ENCODE measurements at places on chromosomes 16 and 17.

DNA sequence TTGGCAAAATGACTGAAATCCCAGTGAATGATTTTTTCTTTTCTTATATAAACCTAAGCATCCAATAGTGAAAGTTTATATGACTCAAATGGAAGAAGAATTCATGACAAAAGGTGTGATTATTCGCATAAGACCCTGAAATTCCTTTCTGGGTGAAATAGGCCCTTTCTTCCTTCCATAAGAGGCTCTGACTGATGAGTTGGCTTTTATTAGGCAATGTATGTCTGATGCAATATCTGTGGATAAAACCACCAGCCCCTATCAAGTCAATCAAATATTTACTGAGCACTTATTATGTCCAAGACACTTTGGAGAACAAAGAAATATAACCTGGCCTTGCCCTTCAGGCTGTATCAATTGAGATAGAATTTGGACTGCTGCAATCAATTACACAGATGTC, 316.6 kb downstream of the CDH13 start:
- no peak for DNase-seq

GRCh38 chr16:75175074-75175473, 26.8 kb downstream of the ZFP1 start:
- no peak for DNase-seq

DNA sequence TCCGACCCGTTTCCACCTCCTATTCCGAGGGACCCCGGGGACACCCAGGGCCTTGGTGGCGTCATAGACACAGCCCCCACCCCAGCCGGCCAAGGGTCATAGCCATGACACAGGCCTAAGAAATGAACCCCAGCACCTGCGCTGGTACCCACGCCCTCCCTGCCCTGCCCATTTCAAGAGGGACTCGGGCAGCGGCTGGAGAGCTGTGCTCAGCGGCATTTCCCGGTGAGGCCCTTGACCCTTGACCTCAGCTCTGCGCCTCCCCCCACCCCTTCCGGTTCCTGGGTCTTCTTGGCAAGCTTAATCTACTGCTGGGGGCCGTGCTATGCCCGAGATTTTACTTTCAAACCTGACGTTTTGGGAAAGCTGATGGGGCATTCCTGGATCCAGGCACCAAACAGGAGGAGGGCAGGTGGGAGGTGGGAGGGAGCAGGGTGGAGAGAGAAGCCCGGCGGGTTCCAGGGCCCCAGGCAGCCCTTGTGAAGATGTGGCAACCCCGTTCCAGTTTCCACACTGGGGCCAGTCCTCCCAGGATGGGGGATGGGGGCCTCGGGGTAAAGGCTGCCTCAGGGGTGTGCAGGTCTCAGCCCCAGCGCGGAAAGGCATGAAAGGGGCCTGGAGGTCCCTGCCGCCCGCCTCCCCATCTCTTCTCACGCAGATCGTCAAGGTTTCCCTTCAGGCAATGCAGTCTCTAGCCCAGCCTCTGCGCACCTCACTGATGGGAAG, at the start of gene SLC22A31:
Gene SLC22A31 (minus strand): TSS at position 414 of the 726 bp plus-strand sequence. CDS start 36 bp downstream, at position 378.
- no peak for DNase-seq

- no peak for DNase-seq
Measured at GRCh38 chr16:26169473-26169872, 477.7 kb downstream of the HS3ST4 start.

DNA sequence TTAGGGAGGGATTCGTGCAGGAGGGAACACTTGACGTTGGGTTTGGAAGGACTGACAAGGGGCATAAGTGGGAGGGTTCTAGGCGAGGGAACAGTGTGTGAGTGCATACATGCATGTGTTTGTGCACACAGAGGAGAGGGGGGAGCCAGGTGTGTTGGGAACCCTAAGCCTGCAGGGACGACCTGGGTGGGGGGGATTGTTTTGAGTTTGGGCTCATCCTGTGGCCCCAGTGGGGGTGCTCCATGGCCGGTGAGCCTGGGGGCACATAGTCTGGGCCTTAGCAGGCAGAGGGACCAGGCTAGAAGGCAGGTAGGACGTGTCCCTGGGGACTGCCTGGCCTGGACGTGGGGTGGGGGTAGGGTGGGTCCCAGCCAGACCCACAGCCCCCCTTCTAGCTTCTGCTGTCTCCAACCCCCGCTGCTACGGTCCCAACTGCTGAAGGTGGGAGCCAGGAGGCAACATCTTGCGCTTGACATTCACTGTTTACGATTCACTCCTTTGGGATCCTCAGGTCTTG, 11.9 kb upstream of the RASD1 start:
- DNase-seq, result no peak

GRCh38 chr16:17852977-17853702, 382.4 kb upstream of the XYLT1 start:
- DNase-seq, result no peak

DNA sequence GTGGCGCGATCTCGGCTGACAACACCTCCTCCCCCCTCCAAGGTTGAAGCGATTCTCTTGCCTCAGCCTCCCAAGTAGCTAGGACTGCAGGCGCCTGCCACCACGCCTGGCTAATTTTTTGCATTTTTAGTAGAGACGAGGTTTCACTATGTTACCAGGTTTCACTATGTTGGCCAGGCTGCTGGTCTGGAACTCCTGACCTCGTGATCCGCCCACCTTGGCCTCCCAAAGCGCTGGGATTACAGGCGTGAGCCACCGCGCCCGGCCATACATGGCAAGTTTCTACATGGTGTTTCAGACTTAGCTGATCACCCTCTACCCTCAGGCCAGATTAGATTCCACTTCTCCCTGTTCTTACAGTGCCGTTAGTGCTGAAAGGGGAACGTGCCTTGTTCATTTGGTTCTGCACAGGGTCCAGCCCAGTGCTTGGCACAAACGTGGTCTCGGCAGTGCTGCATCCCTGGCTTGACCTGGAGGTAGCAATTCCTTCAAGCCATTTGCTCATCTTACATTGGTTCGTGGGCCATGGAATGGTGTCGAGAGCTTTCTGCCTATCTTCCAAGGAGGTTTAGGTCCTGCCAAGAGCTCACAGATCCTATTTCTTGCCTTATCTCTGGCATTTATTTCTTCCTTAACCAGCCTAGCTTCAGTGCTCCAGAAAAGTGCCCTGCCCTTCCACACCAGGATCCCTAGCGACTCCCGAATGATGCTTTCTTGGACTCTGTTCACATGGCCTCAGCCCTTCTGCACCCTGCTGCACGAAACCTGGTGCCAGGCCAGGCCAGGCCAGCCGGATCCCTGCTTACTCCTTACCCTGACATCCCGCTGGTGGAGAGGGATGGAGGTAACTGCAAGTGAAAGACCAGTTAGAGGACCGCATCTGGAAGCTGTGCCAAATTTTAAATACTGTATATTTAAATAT, 14.8 kb upstream of the AURKB start:
- DNase-seq, result no peak
